Upper lobe of left lung (tissue), 6 donors: ENCODE measurements at places on chromosomes 6 and 20. TPM values are rescaled to one million over a fixed set of nuclear protein-coding genes. Genes with fewer than 3 reads are reported as not detected.

Gene C6orf89
- 45.8 TPM for total RNA-seq

Gene FAM209A
- 5.2 TPM for total RNA-seq

Gene BTBD3
- total RNA-seq, result 34.7 TPM

DNA sequence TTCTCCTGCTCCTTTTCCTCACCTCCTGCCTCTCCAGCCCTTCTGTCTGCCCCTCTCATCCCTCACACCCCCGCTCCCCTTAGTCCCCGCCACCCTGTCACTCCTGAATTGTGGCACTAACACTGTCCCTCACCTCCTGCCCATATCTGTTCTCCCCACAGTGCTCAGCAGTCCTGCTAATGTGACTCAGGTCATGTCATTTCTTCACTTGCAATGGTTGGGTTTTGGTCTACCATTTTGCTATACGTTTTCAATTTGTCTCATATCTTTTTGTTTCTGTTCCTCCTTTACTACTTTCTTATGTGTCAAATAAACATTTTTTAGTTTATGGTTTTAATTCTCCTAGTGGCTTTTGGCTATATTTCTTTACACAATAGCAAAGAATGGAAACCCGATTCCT is 1.3 kb upstream of the HLA-B start:
- no peak for DNase-seq
- H3K4me3 ChIP-seq, result no peak overlapping the region
- peaks cover 15% of the 10 kb centered on the region for H3K4me1 ChIP-seq
- peak overlapping the region; percentile 89 for H3K27ac ChIP-seq

- H3K4me1 ChIP-seq, result peaks cover 19% of the 10 kb centered on the region
- H3K36me3 ChIP-seq, result no peaks in the 10 kb centered on the region
- H3K27ac ChIP-seq, result peak overlapping the region; percentile 90
- DNase-seq, result no peak
- H3K4me3 ChIP-seq, result peak overlapping the region; percentile 64
- no peaks in the 10 kb centered on the region for H3K27me3 ChIP-seq
Observed at GRCh38 chr6:119077391-119077642, 1.1 kb downstream of the FAM184A start.

DNA sequence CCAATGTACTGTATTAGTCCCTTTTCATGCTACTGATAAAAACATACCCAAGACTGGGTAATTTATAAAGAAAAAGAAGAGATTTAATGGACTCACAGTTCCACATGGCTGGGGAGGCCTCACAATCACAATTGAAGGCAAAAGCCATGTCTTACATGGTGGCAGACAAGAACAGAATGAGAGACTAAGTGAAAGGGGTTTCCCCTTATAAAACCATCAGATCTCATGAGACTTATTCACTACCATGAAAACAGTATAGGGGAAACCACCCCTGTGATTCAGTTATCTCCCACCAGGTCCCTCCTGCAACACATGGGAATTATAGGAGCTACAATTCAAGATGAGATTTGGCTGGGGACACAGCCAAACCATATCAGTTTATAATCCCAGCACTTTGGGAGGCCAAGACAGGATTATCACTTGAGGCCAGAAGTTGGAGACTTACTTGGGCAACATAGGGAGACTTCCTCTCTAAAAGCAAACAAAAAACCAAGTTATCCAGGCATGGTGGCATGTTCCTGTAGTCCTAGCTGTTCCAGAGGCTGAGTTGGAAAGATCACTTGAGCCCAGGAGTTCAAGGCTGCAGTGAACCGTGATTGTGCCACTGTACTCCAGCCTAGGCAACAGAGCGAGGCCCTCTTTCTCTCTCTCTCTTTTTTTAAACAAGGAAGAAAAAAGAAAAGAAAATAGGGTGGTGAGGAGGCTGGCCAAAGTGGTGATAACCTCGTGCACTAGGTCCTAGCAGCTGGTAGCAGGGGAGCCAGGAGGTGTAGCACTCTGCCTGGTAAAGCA is 22.9 kb upstream of the DDR1 start:
- H3K4me1 ChIP-seq, result no peaks in the 10 kb centered on the region
- no peak for DNase-seq
- no peaks in the 10 kb centered on the region for H3K27me3 ChIP-seq
- no peak overlapping the region for H3K4me3 ChIP-seq
- no peak overlapping the region for H3K27ac ChIP-seq

DNA sequence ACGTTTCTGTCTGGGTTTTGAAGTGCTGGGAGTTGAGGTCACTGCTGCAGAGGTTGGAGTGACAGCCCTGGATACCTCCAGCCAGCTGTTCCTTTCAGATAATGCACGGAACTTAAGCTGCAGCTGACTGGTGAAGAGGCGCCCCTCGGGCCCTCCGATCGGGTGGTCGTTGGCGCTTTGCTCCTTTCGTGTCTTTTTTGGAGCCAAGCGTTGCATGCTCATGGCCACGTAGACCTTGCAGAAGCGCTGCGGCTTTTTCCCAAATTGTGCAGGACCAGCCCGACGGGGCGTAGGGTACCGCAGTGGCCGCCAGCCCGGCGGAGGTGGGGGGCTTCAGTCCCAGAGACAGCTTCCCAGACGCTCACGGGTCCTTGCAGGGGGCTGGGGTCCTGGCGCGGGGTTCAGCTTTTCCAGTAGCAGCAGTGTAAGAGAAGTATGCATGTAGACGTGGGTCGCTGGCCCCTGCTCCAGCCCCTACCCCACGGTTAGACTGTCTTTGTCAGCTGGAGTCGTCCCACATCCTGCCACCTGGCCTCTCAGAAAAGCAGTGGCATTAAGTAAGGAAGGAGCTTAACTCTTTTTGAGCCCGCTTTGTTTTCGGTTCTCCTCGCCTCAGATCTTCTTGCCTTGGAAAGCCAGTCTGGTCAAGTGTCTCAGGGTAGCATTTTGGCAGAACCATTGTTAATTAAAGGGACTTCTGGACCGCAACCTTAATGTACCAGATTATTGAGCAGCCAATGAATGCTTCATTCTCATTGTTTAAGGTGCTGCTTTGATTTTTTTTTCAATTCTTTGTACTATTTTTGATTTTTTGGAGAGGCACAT is 838 bp downstream of the TNFAIP3 start:
- DNase-seq, result peak; percentile 52
- H3K36me3 ChIP-seq, result peaks cover 5% of the 10 kb centered on the region
- no peaks in the 10 kb centered on the region for H3K27me3 ChIP-seq
- peak overlapping the region; percentile 80 for H3K4me3 ChIP-seq

GRCh38 chr6:76852776-76853175 is 610.5 kb downstream of the HTR1B start:
- H3K27ac ChIP-seq, result no peak overlapping the region
- no peaks in the 10 kb centered on the region for H3K36me3 ChIP-seq
- H3K4me3 ChIP-seq, result no peak overlapping the region
